NCI-H69 (cell line): ENCODE measurements at places on chromosomes 2 and 18.
A peak's percentile ranks its signal among the peaks of the same experiment; 100 is the strongest.

GRCh38 chr2:231666171-231667095, 41.9 kb upstream of the PTMA start:
- DNase-seq, result peak; percentile 96

DNA sequence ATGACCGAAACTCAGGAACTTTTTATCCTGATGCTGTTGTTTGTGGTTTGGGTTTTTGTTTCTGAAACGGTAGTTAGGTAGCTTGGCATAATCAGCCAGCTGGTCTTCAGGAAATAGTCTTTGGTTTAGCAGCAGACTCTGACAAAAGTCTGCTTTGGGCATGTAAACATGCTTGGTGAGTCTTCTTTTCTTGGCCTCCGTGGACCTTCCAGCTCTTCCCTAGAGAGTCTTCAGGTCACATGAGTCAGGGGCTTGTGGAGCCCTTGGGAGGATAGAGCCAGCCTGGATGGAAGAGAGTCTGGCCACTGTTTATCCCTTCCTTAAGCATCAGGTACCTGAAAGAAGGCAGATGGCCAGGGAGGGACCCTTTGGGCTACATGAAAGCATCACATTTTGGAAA, 154.5 kb downstream of the MGAT5 start:
- DNase-seq, result no peak

DNA sequence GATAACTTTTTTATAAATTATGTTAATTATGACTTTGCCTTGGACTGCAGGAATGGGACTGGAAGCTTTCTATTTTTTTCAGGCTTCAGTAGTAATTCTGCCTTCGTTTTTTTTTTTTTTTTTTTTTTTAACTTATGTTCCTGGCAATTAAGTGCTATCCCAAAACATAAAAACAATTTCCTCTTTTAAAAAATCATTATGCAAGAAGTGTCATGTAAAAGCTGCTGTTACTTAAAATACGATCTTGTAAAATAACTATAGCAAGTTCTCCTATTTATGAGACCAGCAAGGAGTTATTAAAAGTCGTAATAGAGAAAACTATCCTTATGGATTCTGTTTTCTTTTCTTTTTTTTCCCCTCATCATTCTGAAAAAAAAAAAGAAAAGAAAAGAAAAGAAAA, 301.6 kb upstream of the FBXO11 start:
- no peak for DNase-seq

- DNase-seq, result peak; percentile 5
Measured at GRCh38 chr2:107132070-107132469, 246.1 kb upstream of the ST6GAL2 start.

DNA sequence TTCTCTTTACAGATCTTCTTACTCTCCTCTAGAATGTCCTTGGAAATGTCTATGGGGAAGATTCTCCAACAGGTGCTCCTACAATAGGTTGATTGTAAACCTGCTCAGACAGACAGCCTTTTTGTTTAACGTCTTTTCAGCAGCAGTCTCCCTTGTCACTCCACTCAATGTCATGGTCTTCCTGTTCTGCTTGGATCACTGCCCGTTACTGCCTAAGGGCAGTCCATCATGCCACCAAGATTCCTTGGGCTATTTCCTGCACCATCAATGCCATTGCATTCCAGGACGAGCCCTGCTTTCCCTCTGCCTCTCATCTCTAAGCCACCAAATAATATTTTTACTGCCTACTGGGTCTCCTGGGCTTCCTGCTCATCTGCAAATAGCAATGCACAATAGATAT, 97.4 kb upstream of the GALNT5 start:
- DNase-seq, result no peak

DNA sequence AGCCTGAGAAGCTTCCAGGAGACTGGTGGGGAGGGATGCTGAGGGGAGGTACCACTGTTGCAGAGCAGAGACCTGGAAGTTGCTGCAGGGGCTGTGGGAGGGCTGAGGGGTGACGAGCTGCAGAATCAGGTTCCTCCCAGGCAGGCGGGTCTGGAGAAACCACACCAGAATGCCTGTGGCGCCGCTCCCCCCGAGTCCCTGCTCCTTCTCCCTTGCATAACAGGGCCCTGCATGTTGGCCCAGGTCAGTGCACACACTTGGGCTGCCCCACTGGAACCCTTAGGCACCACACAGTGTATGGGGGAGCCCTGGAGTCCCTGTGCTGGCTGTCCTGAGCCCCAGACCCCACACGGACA, 60.4 kb downstream of the ARL4C start:
- DNase-seq, result no peak

GRCh38 chr2:86476918-86477317, 35.7 kb downstream of the KDM3A start:
- DNase-seq, result no peak

DNA sequence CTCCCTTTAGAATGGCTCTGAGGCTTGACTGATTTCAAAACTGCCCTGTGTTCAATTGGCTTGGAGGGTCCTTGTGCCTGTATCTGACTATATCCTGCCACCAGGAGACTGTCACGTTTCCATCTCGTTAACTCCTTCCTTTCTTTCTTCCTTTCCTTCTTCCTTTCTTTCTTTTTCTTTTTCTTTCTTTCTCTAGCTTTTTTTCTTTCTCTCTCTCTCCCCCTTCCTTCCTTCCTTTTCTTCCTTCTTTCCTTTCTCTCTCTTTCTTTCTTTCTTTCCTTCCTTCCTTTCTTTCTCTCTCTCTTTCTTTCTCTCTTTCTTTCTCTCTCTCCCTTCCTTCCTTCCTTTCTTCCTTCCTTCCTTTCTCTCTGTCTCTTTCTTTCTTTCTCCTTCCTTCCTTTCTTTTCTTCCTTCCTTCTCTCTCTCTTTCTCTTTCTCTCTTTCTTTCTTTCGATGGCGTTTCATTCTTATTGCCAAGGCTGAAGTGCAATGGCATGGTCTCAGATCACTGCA, 38.1 kb upstream of the EML6 start:
- no peak for DNase-seq

- DNase-seq, result no peak
Measured at GRCh38 chr2:219205981-219206327, 628 bp upstream of the ZFAND2B start.

- DNase-seq, result peak; percentile 52
Measured at GRCh38 chr2:20448246-20448976, 1.5 kb downstream of the RHOB start.

- peak; percentile 30 for DNase-seq
Measured at GRCh38 chr18:3827236-3827845, 377.4 kb downstream of the TGIF1 start.

DNA sequence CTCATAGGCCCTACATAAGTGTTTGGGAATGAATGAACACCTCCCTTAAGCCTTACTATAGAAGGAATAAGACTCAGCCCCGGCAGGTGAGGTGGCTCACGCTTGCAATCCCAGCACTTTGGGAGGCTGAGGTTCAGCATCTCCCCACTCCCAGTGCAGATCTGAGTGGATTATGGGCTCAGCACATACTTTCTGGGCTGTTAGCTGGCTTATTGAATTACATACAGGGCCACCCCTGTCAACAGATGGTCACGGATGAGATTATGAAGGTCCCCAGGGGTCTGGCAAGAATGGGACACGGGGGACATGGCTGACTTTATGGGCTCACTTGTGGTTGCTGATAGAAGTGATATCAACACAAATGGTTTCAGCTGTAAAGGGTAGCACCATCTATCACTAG, 322.3 kb downstream of the TSN start:
- DNase-seq, result no peak

GRCh38 chr2:224751996-224752698, 36.0 kb upstream of the CCDC195 start:
- DNase-seq, result no peak

DNA sequence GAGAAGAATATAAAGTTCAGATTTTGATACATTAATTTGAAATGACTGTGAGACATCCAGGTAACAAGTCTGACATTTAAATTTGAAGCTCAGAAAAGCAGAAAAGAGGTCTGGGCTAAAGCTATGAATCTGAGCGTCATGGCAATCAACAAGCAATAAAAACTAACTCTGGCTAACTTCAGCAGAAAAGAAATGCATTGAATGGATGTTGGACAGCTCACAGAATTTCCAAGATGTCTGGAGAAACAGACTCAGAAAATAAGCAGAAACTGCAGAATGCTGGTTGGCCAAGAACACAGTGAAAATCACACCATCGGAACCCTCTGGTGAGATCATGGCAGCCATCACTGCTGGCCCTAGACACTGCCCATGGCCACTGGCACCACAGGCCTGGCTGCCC, 366.6 kb downstream of the METTL4 start:
- DNase-seq, result no peak

DNA sequence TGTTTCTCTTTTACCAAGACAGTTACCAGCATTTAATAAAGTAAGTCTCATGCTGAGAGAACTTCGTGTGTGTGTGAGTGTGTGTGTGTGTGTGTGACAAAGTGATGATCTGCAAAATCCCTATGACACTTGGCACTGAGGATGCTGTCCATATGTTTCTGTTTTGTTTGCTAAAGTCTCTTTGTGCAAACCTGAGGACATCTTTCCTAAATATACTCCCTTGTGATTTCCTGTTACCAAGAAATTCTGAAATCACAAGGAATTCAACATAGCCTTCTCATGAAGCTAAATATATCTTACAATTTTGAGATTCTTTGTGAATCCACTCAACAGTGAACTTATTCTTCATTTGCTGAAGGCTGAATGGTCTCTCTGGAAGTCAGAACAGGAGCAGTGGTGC, 1359.7 kb upstream of the NRXN1 start:
- DNase-seq, result no peak

- DNase-seq, result no peak
Measured at GRCh38 chr2:17195016-17195415, 323.2 kb downstream of the RAD51AP2 start.

- peak; percentile 21 for DNase-seq
Measured at GRCh38 chr2:198135481-198135934, 331.1 kb downstream of the PLCL1 start.

- no peak for DNase-seq
Measured at GRCh38 chr18:41324020-41324791, 630.8 kb upstream of the PIK3C3 start.

GRCh38 chr2:20231598-20232026, 6.7 kb upstream of the SDC1 start:
- DNase-seq, result peak; percentile 88

DNA sequence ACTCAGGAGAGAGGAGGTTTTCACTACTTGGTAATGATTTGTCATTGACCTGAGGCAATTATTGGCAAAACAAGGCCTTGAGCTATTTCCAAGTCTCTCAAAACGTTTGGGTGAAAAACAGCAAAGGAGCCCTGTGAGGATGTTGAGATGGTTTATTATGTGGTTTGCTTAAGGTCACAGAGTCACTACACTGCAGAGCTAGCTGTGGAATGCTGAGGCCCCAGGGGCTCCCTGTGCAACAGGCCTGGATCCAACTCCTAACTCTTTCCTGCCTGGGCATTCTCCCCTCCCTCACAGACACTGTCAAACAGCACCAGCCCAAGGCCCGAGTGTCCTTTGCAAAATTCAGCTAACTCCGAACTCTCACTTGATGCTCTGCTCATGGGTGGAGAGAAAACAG, 754.6 kb upstream of the SOX11 start:
- DNase-seq, result no peak

DNA sequence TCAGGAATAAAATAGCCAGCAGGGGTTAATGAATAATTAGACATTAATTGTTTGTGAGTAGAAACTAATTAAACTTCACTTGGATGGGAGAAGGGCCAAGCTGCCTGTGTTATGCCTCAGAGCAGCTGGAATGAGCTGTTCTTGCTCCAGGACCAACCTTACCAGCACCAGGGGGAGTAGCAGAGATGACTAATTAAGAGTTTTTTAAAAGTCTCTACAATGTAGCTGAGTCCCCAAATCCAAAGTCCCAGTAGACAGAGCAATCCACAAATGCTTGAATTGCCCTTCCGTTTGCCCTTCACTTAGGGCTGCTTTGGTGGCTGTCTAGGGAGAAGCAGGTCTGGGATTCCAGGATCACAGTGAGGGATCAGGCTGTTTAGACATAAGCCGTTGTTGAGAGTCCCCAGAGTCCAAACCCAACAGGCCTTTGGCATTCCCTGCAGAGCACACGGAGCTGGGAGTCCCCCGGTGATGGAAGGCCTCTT, 59.4 kb downstream of the RHOB start:
- DNase-seq, result no peak

GRCh38 chr2:85243101-85244072, 84.4 kb downstream of the TGOLN2 start:
- DNase-seq, result peak; percentile 10

DNA sequence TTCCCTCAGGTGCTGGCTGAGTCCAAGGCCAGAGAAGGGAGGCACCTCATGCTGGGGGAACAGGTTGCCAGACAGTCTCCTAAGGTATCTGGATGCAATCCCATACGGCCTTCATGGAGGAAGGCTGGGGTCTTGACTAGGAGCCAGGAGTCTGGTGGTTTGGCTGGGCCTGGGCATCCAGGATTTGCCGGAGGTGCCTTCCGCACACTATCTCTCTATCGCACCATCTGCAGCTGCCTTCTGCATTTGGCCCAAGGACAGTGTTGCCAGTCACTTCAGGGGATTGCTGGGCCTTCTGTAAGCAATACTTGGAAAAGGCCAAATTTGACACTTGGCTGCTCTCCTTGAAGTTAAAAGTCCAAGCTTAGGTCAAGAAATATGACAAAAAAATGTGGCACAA, 327.2 kb downstream of the EN1 start:
- DNase-seq, result no peak

DNA sequence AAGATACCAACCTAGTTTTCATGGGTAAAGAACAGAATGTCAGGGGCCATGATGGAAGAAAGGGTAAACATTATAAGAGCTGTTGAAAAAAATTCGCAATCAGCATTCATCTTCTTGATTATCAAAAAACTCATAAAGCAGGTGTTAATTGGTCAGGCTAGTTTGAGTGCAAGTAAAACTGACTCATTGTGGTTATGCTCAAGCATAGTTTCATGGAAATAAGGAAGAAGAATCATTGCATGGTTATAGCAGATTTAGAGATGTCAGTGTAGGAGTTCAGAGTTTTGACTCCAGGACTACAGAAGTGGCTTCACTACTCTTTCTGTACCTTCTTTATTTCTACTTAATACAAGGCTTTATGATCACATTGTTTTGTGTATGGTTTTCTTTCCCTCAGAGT, 26.9 kb upstream of the CDH19 start:
- no peak for DNase-seq

GRCh38 chr2:230205721-230206120, 14.1 kb downstream of the SP110 start:
- DNase-seq, result no peak

DNA sequence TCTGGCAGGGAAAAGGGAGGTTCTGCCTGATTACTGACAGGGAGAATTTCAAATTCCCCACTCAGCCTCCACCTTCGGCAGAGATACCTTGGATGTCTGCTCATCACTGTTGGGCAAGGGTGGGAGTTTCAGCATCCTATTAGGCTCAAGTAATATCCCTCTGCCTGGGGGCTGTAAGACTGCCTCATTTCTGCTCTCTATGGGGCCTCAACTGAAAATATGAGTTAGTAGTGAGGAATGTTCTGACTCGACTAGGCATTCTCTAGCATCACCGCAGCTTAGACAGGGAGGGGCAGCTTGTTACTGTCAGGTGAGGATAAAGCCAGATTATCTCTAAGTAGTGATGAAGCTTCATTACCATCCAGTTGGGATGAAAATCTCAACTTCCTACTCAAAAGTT, 87.7 kb upstream of the LRP1B start:
- DNase-seq, result no peak

- peak; percentile 96 for DNase-seq
Measured at GRCh38 chr18:6659963-6660725, 69.4 kb upstream of the ARHGAP28 start.
